NCI-H187 (cell line): ENCODE measurements at places on chromosomes 4 and X.

DNA sequence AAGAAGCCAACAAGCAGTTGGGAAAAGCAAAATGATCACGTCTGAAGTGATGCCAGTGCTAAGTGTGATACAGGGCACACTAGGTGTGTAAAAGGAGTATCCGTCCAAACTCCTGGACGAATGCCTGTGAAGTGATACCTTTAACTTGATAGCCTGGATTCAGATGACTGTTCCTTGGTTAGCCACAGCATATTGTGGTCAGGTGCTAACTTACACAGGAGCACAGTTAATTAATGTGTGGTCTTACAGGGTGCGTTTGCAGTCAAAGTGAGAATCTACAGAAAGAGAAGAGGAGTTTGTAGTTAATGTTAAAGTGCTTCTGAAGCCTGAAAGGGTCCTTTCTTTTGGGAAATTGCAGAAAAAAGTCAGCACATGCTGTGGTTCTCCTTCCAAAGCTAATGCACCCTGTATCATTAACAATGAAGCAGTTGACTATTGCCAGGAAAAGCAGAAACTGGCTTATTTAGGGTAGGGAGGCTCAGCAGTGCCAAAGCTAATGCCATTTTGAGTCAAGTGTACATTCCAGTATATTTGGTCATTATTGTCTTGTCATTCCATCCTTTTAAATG is 61.1 kb downstream of the DCLK2 start:
- no peak for DNase-seq

DNA sequence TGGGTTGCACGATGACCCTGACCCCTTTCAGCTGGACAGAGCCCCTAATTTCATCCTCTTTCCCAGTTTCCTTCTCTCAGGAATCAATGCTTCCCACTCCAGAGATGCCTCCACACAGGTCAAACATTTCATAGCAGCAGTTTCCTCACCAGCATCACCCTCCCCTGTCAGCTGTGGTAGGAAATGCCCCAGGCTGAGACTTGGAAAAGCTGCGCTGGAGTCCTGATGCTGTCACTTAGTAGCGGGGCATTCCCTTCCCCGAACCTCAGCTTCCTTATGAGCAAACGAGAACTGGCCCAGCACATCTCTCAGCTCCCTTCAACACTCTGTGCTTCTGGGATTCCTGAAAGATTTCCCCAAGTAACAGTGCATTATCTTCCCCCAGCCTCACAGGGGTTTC is 2.7 kb downstream of the GJB1 start:
- DNase-seq: no peak

DNA sequence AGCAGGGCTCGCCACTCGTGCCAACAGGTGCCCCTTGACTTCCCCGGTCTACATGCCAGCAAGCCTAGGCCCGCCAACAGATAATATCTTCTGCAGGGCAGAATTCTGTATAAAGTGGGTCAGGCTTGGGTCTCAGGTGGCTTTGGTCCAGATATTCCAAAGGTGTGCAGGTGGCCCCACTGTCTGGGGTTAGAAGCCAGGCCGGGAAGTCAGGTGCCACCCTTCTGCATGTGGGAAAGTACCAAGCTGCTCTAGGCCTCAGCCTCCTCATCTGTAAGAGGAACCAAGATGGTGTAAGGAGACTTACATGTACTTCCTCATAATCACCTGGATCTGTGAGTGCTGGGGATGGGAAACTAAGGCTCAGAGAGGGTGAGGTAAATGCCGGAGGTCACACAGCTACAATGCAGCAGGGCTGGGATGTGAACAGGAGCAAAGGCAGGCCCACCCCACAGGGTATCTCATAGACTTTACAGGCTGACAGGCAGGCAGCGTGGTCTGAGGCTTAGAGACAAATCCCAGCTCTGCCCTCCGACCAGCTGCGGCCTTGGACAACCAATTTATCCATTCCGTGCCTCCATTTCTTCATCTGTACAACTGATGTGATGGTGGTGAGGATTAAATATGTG is 35.9 kb downstream of the WDR1 start:
- no peak for DNase-seq

GRCh38 chr4:107719922-107720722 is at the start of gene PAPSS1:
Gene PAPSS1, minus strand, starts transcription at chr4:107720234. Its CDS starts 55 bp downstream, at chr4:107720179.
- DNase-seq: peak; percentile 84

DNA sequence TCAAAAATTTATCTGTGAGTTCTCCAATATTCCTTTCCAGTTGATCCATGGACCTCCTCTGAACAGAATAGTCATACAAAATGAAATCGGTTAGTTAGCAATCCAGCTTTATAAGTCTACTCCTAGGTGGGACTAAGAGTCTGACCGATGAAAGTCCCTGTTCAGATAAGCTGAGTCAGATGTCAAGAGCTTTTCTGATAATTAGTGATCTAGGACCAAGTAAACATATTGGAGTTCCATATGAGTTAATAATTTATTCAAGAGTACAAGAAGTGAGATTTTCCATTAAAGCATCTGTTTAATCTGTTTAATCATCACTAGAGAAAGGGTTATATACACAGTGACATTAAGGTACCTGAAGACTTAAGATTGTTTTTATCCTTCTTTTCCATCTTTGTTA is 74.7 kb downstream of the UGT8 start:
- no peak for DNase-seq

- no peak for DNase-seq
Observed at GRCh38 chrX:77160301-77160700, 286.9 kb upstream of the FGF16 start.

DNA sequence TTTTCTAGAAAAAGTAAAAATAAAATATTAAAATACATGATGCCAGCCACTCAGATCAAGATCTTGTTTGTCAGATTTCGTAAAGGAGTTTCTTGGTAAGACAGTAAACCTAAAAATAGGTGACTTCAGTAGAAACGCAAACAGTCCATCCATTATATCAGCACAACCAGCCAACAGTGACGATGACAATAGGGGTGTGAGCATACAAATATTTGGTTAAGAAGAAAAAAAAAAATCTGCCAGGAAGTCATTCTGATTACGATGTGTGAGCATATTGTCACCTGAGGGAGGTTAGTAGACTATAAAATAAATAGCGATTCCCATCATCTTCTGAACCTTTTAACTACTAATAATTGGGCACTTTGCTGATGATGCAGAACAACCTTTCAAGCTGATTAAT is 37.6 kb downstream of the SLC7A11 start:
- no peak for DNase-seq

- no peak for DNase-seq
Observed at GRCh38 chr4:174216799-174217272, 66.6 kb downstream of the FBXO8 start.

DNA sequence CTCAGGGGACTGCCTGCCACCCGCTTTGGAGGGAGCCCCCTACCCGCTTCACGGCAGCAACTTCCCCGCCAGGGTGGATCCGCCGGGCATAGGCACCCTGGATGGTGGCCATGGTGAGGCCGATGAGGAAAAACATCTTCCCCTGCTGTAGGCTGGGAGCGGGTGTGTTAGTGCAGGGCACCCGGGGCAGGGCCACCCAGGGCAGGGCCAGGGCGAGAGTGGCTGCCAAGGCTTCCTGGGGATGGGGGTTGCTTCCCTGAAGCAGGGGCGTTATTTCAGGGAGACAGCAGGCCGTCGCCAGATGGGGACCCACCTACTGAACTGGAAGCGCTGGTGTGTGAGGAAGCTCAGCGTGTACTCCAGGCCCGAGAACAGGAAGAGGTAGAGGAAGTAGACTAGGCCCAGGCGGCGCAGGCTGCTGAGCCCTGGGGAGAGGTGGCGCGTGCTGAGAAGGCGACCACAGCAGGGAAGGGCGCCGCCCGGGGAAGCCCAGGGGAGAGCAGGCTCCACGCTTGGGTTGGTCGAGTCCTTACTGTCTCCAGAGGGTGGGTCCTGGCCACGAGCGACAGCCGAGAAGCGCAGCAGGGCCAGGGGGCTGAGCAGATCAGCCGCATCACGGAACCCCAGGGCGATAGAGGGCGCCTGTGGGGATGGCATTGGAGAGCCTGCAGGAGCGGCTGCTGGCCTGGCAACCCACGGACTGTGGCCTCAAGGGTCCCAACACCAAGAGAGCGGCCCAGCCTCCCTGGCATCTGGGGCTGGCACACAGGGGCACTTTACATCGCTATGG is 31.5 kb downstream of the NOP14 start:
- no peak for DNase-seq

- no peak for DNase-seq
Observed at GRCh38 chrX:38558686-38559085, 2.7 kb upstream of the TSPAN7 start.

- no peak for DNase-seq
Observed at GRCh38 chr4:140257461-140258305, 103.7 kb upstream of the MAML3 start.

DNA sequence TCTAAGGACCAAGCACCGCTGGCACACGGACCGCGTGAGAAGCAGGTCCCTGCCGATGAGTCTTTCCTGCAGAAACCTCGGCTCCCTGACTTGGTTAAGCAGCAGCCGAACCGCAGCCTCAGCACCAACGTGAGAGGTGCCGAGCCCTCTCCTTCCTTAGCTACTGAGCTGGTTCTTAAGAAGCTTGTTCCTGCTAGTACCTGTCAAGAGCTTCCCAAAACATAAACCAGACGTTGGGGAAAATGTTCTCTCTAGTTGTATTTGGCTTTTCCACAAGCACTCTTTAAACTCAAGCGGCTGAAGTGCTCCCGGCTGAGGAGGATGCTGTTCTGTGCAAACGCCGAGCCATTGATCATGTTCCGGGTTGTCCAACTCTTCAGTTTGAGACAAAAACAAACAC is 29.3 kb upstream of the TLR3 start:
- peak; percentile 18 for DNase-seq

GRCh38 chr4:82515705-82516104 is 46.1 kb downstream of the TMEM150C start:
- no peak for DNase-seq

- DNase-seq: no peak
Observed at GRCh38 chr4:81806485-81806884, 334.8 kb upstream of the RASGEF1B start.

DNA sequence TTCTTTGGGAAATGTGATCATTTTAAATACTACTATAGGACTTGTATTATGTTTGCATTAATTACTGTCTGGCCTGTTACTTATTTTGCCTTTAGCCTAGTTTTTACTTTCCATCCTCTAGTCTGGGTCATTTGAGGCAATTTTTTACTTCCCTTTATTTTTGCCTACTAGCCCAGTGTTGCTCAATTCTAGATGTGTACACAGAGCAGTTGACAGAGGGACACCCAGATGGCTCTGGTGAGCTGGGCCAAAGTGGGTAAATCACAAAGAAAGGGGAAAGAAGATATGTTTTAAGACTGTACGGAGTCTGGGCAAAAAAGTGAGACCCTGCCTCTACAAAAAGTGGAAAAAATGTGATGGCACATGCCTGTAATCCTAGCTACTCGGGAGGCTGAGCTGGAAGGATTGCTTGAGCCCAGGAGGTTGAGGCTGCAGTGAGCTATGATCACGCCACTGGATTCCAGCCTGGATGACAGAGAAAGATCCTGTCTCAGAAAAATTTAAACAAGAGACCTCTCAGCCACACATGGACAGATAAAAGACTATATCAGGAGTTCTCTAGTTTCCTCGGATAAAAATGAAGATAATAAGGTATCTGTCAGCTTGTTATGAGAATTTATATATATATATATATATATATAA is 35.7 kb downstream of the APOO start:
- DNase-seq: no peak

GRCh38 chrX:130825525-130825924 is 77.5 kb downstream of the ENOX2 start:
- DNase-seq: no peak

- DNase-seq: no peak
Observed at GRCh38 chr4:177322266-177322665, 12.6 kb downstream of the NEIL3 start.

- no peak for DNase-seq
Observed at GRCh38 chrX:110414679-110415439, 56.2 kb downstream of the RTL9 start.

DNA sequence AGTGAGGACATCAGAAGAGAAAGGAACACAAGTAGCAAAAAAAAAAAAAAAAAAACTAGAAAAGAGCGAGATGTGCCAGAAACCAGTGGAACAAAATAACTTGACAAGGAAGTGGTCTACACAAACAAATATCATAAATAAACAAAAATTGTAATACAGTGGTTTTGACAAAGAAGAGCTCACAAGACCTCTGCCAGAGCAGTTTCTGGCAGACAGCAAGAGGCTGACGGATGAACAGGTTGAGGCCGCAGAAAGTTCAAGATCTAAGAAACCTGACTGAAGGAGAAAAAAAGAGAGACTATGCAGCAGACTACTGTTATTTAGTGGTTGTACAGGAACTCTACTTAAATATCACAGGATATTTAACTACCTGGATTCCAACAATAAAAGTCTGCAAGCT is 66.2 kb downstream of the MAB21L2 start:
- no peak for DNase-seq

- DNase-seq: no peak
Observed at GRCh38 chr4:26815706-26816105, 44.9 kb upstream of the STIM2 start.

DNA sequence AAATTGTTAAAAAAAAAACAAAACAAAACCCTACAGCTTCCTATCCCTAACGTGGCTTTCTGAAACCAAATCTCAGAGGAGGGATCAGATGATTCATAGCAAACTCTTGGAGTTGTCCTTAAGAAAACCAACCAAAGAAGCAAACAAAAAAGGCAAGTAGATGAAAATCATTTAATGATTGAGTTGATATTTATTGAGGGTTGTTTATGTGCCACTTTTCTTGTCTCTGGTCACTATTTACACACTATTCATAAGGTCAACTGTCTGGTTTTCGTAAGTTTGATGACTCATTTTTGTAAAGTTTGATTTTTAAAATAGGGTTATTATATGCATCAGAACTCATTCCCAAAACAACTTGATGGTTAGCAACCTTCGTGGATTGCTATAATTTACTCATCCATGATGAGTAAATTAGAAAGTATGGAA is 133.4 kb downstream of the UNC5C start:
- DNase-seq: no peak

GRCh38 chr4:150593996-150594395 is 12.0 kb downstream of the MAB21L2 start:
- no peak for DNase-seq

DNA sequence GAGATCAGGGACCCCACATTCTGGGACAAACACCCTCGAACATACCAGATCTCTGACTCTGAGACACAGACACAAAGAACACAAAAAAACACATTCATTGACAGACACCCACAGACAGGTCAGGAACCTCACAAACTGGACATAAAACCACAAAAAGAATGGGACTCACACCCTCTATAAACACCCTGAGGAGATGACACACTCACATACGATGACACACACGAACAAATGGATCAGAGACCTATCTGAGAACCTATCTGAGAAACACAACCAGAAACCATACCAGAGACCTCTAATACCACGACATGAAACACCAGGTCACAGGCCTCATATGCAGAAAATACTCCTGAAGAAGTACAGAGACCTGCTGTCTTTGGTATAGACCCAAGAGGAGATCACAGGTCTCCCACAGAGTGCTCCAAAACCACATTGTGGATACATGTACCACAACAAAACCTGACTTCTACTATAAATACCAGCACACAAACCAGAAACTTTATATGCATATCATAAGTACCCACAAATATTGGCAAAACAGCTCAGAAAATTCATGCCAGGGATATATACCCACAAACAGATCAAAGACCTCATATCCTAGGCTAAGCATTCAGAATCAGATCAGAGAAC is 19.5 kb downstream of the SUV39H1 start:
- no peak for DNase-seq

- DNase-seq: no peak
Observed at GRCh38 chrX:17038277-17038676, 91.8 kb downstream of the REPS2 start.
